NCI-H2081 treated with DMSO at 0.1 percent for 48 hours (cell line): ENCODE measurements at places on chromosomes 7 and 10.

DNA sequence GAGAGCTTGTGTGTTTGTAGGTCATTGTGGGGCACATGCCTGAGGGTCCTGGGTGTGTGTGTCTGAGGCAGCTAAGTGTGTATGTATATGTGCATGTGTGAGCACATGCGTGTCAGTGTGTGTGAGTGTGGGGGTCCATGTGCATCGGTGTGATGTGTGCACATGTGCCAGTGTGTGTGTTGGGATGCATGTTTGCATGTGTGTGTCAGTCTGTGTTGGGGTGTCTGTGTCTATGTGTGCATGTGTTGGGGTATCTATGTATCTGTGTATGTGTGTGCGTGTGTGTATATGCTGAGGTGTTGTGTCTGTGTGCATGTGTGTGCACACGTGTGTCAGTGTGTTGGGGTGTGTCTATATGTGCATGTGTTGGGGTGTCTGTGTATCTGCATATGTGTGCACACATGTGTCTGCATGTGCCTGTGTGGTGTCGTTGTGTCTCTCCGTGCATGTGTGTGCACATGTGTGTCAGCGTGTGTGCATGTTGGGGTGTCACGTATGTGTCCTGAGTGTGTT, 33.3 kb downstream of the PWWP2B start:
- DNase-seq = no peak

GRCh38 chr7:132109769-132110168, 466.5 kb downstream of the PLXNA4 start:
- no peak for DNase-seq

- no peak for DNase-seq
Measured at GRCh38 chr7:37665352-37666022, 18.1 kb upstream of the GPR141 start.

- no peak for DNase-seq
Measured at GRCh38 chr7:74104702-74105101, 21.1 kb downstream of the LIMK1 start.

- DNase-seq = no peak
Measured at GRCh38 chr7:11427686-11428273, 404.2 kb downstream of the THSD7A start.

GRCh38 chr7:132872034-132872433, 209.9 kb downstream of the CHCHD3 start:
- no peak for DNase-seq

GRCh38 chr7:85896531-85896930, 709.7 kb upstream of the SEMA3D start:
- DNase-seq = no peak

- DNase-seq = no peak
Measured at GRCh38 chr7:112252141-112252540, 45.6 kb downstream of the ZNF277 start.

- DNase-seq = peak; percentile 59
Measured at GRCh38 chr7:69564454-69565417, 33.5 kb upstream of the AUTS2 start.

- no peak for DNase-seq
Measured at GRCh38 chr7:81190997-81191768, 272.3 kb upstream of the SEMA3C start.

GRCh38 chr10:71998119-71998839, 34.1 kb downstream of the CHST3 start:
- DNase-seq = no peak

DNA sequence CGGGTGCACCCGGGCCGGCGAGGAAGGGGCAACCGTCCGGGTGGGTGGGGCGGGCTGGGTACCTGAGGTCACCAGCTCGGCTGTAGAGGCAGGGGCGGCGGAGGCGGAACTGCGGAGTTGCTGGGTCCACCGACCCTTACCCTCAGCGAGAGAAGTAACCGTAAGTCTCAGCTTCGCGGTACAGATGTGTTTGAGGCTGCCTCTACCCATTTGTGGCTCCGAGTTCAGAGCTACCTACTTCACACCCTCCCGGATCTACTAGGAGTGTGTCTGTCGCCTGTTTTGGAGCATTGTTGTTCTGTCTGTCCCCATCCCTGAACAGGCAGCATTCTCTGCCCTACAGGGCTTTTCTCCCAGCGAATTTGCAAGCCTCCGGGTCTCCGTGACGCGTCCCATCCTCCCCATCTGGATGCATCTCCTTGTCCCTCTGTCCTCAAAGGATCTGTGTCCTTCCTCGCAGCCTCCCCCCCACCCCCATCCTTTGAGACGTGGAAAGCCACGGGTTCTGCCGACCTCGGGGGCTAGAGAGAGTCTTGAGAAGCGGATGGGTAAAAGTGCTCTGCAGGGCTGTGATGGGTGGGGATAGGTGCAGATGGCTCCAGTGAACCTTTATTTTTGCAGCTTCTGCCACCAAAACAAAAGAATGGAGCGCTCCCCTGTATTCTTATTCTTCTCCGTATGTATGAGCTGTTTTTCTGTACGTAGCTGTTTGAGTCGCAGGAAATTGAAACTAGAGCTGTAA, 757 bp downstream of the ANKIB1 start:
- no peak for DNase-seq

DNA sequence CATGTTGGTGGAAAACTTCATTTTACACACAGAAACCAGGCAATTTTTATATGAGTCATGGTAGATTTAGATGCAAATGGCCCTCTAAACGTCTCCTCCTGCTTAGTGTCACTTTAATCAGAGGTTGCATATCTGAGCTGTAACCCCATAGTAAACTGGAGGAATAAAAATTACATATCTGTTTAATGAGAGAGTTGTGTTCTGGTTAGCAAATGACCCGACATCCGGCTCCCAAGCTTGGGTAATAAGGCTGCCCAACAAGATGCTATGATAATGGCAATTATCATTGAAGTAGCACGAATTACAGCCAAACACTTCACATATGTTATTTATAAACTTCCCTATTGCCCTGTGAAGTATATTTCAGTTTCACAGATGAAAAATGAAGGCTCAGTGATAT, 10.6 kb upstream of the ADAM12 start:
- no peak for DNase-seq

DNA sequence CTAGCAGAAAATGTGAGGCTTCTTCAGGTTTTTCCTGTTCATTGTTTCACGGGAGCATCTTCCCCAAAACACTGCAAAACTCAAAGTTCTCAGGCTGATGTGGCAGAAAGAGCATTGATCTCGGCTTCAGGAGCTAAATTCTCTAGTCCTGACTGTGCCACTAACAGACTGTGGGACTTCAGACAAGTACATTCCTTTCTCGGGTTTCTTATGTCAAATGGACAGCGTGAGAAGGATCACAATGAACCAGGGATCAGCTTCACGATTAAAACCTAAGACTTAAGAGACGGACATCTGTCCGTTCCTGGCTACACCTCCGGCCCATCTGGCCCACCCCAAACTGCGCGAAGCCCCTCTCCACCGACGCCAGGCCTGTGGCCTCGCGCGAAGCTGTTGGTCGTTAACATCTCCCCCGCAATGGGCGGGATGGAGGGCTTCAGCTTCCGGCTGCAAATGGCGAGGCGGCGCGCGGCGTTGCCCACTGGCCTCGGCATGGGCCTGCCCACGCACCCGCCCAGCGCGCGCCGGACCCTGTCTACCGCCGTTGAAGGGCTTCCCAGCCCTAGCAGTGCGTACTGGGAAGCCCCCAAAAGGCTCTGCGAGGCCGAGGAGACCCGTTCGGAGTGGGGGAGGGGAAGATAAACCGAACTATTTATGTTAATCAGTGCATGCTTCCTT, 549 bp upstream of the DDX50 start:
- DNase-seq = no peak

DNA sequence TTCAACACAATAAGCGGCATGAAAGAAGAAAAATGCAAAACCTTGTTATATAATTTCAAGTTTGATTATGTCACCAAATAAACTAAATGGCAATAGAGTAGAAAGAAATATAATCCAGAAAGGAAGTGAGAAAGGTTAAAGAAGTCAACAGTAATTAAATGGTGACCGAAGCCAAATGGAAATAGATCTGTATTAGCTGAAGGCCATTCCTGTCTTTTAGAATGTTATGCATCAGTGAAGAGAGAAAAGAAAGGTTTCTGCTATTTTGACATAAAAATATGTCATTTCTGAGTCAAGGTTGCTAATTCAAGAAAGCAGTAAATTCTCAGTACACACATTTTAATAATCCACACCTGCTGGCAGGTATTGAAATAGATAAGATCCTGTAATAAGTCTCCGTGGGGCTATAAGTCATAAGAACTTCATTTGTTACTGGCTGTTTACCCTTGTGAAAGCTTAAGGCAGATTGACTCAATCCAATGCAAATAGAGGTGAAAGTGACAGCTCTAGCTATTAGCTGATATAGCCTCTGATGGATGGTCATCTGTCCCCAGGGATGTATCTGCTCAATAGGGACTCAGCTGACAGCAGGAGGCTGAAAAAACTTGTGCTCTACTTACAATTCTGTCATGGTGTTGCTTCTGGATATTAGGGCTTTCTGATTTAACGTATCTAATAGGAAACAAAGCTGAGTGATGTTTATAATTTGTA, 152.1 kb downstream of the FZD1 start:
- DNase-seq = no peak

GRCh38 chr10:98533241-98533640, 86.5 kb upstream of the HPS1 start:
- no peak for DNase-seq

DNA sequence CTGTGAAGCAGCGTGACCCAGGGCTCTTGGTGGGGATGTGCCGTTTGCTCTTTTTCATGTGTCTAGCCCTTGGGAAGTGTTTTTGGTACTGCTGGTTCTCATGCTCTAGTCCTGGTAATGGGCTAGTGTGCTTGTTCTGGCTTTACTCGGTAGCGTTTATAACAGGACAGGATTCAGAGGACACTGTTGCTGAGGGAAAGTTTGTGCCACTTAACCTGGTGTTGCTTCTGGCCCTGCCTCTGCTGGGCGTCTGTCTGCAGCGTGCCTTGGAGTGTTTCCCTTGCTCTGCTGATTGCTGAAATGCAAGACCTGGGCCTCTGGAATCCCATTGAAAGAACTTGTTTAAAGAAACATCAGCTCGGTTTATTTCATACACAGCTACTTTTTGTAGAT, 35.0 kb downstream of the INPP5A start:
- DNase-seq = no peak

DNA sequence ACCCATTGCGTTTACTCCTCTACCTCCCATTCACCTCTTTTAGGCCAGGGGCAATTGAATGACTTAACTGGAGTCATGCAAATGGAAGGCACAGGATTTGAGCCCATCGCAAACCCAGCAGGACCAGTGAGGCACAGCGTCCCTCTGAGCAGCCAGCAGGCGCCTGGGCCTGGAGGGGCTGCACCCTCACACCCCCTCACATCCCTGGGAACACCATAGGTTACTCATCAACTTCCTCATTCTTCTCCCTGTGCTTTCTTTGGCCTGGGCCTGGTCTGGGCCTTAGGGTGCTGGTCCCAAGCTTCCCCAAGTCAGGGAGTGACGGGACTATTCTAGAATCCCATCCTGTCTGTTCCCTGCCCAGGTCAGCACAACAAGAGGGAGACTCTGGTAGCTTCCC, 169.4 kb upstream of the EEPD1 start:
- no peak for DNase-seq

DNA sequence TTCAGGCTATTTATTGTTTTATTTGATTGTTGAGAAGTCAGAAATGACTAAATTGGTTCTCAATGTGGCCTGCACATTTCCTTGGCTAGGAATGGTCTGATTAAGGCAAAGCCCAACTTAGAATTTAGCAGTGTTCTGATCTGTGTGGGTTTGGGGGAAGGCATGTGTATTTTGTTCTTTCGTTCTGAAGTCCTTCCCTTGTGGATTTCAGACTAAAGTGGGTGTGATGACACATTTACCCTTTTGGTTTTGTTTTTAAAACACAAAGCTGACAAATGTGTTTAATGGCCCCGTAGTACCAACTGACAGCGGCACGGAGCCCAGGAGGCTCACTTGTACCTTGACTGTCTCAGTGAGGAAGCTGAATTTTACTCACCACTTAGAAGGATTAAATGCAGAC, 452.3 kb upstream of the GALNT17 start:
- DNase-seq = no peak

- DNase-seq = no peak
Measured at GRCh38 chr7:47799524-47799923, 148.7 kb downstream of the PKD1L1 start.

GRCh38 chr7:81721437-81721836, 48.4 kb downstream of the HGF start:
- no peak for DNase-seq

- DNase-seq = no peak
Measured at GRCh38 chr10:119932631-119933030, 40.1 kb downstream of the SEC23IP start.

- DNase-seq = no peak
Measured at GRCh38 chr10:8315619-8316021, 261.1 kb downstream of the GATA3 start.

GRCh38 chr7:66344166-66344565, 139.0 kb downstream of the TPST1 start:
- DNase-seq = no peak

GRCh38 chr7:55308186-55308929, 56.8 kb upstream of the LANCL2 start:
- no peak for DNase-seq

DNA sequence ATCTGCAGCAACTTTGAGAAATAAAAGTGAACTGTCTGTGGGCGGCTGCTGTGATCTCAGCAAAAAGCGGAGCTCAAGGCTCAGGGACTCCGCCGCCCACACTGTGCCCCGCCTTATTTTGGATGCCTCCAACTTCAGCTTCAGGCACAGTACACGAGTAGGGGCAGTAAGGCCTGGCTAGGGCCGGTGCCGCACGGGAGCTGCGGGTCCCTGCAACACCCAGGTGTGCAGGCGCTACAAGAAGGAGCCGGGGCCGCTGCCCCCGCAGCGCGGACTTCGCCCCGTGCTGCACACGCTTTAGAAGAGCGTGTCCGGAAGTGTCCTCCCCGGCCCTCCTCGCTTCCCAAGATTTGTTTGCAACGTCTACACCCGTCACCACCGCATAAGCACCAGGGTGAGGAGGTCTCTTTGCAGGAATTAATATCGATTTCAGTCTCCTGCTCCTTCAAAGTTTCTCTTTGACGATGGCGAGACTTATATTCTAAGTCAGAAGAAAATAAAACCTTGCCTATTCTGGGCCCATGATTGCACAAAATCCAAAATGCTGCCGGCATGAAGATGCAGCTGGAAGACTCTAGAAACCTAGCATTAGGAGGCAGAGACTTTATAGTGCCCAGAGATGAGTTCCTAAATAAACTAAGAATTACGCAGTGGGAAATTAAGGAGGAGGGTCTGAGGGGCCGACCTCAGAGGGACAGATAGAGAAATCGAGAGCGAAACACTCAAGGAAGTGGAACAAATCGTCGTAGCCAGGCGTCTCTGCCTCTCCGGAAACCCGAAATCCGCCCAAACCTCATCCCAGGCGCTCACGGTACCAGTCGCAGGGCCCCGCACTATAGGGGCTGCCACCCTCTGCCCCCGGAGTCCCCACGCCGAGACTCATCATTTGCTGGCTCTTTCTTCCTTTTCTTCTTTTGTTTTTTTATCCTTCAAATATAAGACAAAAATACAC, 6.4 kb downstream of the VAX1 start:
- DNase-seq = no peak

- DNase-seq = no peak
Measured at GRCh38 chr7:156722043-156722826, 81.7 kb downstream of the RNF32 start.

- DNase-seq = no peak
Measured at GRCh38 chr7:105827151-105827875, 49.1 kb downstream of the ATXN7L1 start.

- no peak for DNase-seq
Measured at GRCh38 chr7:97576043-97576442, 155.8 kb upstream of the TAC1 start.

- DNase-seq = no peak
Measured at GRCh38 chr7:92071032-92071431, 63.2 kb downstream of the CYP51A1 start.

GRCh38 chr7:12746211-12746610, 58.8 kb downstream of the ARL4A start:
- no peak for DNase-seq
